ENCODE measurements at places on chromosomes 4 and X.

DNA sequence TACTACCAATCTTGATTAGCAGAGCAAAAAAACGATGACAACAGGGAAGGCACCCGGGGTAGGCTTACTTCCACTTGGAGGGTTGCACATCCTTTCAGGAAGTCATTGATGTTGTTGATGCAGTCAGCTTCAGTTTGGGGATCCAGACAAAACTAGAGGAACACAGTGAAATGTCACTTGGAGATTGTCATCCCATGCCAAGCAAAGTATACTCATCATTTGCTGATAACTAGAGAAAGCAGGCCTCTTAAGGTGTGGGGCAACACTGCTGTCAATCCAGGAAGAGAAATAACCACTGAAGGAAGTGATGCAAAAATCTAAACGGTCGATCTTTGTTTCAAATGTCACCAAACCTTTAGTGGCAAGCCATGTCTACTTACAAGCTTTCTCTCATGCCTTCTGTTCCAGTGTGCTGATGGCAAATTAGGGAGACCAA lies 1.4 kb downstream of the ARHGEF6 start:
- no peak for DNase-seq

- DNase-seq, result no peak
Measured at GRCh38 chrX:46686003-46686645, 72.8 kb downstream of the SLC9A7 start.

- no peak for DNase-seq
Measured at GRCh38 chr4:18388039-18388438, 366.5 kb upstream of the LCORL start.

DNA sequence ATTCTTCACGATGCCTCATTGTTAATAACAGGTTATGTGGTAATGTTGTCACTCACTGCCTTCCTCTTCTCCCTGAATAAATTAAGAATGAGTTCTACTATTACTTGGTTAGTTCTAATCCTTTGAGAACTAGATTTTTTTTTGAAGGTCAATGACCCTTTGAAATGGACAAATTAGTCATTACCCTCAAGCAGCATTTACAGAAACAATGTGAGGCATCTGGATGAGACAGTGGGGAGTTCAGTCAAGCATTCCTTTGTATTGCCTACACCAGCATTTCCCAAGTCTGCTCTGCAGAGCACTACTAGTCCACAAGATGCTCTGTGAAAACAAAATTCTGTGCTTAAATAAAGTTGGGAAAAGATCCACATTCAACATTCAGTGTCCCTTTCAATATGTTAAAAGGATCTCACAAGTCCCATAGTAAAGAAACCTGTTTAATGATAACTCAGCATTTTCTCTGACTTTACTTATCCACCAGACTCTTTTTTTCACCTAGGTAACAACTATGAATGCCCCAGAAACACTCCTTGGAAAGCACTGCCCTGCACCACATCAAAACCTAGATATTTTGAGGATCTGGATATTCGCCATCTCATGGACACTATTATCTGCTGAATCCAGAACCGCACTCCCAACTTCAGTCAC lies 60.6 kb downstream of the CHRDL1 start:
- no peak for DNase-seq

- DNase-seq, result no peak
Measured at GRCh38 chrX:111164728-111165127, 68.7 kb downstream of the PAK3 start.

DNA sequence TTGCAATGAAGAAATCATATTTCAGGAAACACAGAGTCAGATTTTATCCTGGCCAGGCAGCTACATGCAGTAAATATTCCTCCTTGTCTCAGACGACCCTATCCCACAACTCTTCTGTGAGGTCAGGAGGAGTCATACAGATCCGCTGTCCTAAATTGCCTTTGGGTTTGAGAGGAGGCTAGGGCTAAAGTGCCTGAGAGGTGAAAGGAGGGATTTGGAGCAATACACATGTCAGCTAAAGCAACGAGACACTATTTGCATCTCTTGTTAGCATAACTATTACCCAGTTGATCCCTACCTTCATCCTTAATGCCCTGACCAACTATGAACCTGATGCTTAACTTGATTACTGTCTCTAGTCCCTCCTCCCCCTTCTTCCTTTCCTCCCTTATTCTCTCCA lies 98.6 kb downstream of the TBC1D19 start:
- DNase-seq, result no peak

GRCh38 chr4:105620640-105621323 lies 68.4 kb downstream of the ARHGEF38 start:
- no peak for DNase-seq

DNA sequence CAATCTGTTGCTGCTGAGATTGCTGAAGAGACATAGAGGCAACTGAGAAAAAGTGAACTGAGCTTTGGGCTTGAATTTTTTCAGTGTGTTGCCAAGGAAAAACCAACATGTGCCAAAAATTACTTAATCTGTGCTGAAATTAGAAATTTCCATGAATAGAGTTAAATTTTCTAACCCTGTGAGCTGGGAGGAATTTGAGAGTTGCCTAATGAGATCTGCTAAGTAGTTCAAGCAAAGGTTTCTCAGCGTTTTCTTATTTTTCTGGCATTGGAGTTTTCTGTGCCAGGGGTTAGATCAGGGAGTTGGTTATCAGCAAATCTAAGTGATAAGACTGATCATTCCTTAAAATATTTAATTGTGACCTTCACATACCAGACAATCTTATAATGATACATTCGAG lies 457.5 kb upstream of the GNPDA2 start:
- no peak for DNase-seq

Measured in stimulated activated CD8-positive, alpha-beta memory T cell treated with anti-CD3 and anti-CD28 coated beads, Interleukin-7, amount 100 ng/mL, for 48 hours (primary cell).